Astrocyte (in vitro differentiated cells and primary cell): ENCODE measurements at places on chromosomes 12 and 14. TPM values are rescaled to one million over a fixed set of nuclear protein-coding genes. Genes with fewer than 3 reads are reported as not detected.

- no peaks in the 10 kb centered on the region for H3K27me3 ChIP-seq
- DNase-seq: peak; percentile 68
- H3K27ac ChIP-seq: no peak overlapping the region
- no peak overlapping the region for H3K4me3 ChIP-seq
- no peaks in the 10 kb centered on the region for H3K36me3 ChIP-seq
These were observed 151.2 kb downstream of the AKAP6 start for GRCh38 chr14:32480337-32480736.

Gene ITGB7
- 0.79 and 1.3 TPM in 2 replicates for total RNA-seq

Gene PLXNC1
- total RNA-seq: 5.8 and 6.9 TPM in 2 replicates

- H3K4me3 ChIP-seq: no peak overlapping the region
- no peak for DNase-seq
- no peaks in the 10 kb centered on the region for H3K36me3 ChIP-seq
- peaks cover 4% of the 10 kb centered on the region for H3K4me1 ChIP-seq
These were observed 13.5 kb upstream of the GTF2A1 start for GRCh38 chr14:81234278-81234677.

Gene PKP2
- 18.7 and 35.4 TPM in 2 replicates for total RNA-seq

Gene GABARAPL1
- 108 and 119 TPM in 2 replicates for total RNA-seq

Gene DMAC2L
- total RNA-seq: 10.9 and 11.6 TPM in 2 replicates

GRCh38 chr12:104579718-104580495 lies 123.2 kb downstream of the CHST11 start:
- peak; percentile 51 for DNase-seq
- no peak overlapping the region for H3K4me3 ChIP-seq
- no peaks in the 10 kb centered on the region for H3K36me3 ChIP-seq
- H3K27me3 ChIP-seq: no peaks in the 10 kb centered on the region
- peaks cover 37% of the 10 kb centered on the region for H3K4me1 ChIP-seq
- H3K27ac ChIP-seq: no peak overlapping the region

GRCh38 chr12:30788754-30789153 lies 34.0 kb upstream of the CAPRIN2 start:
- peaks cover 16% of the 10 kb centered on the region for H3K4me1 ChIP-seq
- H3K36me3 ChIP-seq: no peaks in the 10 kb centered on the region

Gene MYH6
- not detected in 2 replicates for total RNA-seq

DNA sequence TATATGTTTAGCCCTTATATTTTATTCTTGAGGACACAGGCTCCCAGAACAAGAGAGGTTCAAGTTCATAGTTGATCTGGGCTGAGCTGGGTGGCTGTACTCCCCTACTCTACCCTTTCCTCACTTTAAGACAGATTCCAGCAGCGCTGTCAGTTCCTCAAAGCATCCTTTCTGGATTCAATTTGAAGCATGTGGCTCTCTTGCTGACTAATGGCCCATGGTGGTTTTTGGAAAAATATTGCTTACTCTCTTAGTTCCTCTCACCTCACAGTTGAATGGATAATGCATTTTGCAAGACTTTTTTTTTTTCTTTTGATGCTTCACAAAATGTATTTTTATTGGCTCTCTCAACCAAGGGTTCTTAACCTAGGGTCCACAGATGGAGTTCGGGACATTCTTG lies 4.1 kb downstream of the PELI2 start:
- no peak for DNase-seq
- no peaks in the 10 kb centered on the region for H3K36me3 ChIP-seq
- peaks cover 18% of the 10 kb centered on the region for H3K4me1 ChIP-seq
- no peaks in the 10 kb centered on the region for H3K27me3 ChIP-seq
- H3K4me3 ChIP-seq: no peak overlapping the region

DNA sequence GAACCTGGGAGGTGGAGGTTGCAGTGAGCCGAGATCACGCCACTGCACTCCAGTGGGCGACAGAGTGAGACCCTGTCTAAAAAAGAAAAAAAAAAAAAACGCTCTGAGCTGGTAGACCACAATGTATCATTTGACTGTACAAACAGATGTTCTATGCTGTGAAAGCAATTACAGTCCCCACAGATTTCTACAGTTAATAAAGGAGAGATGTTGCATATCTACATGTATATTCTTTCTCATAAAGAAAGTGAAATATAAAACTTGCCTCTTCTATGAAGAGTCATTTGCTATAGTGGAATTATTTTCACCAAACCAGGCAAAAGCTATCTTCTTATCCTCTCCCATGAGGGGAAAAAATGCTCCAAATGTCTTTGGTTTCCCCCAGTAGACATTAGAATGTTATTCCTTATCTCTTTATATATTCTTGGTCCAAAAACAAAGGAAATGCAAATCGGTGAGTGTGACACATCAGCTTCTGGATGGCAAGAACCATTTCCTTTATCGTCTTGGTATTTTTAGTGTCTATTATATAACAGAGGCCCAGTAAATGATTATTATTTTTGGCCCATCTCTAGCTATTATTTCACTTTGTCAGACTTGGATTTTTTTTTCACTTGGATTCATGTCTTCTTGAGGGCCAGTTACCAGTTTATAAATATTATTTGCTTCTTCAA lies 230.4 kb downstream of the SSPN start:
- DNase-seq: peak; percentile 89
- no peak overlapping the region for H3K4me3 ChIP-seq
- H3K27me3 ChIP-seq: no peaks in the 10 kb centered on the region
- H3K27ac ChIP-seq: peak overlapping the region; percentile 31

DNA sequence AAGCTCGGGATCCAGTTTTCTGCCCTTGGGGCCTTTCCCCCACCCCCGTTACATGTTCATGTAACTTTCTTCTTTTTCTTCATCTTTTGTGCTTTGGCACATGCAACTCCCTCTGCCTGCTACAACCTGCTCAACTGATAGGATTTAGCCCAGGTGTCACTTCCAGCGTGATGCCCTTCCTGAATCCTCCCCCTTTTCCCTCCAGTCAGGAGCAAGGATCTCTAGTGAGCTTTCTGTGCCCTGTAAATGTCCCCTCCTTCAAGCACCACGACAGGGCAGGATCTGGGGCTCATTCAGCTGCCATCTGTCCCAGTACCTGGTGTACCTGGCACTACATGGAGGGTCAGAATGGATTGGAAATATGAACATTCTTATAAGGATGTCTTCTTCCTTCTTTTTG lies 15.3 kb downstream of the PELI2 start:
- H3K4me1 ChIP-seq: peaks cover 3% of the 10 kb centered on the region
- H3K36me3 ChIP-seq: no peaks in the 10 kb centered on the region
- H3K4me3 ChIP-seq: no peak overlapping the region

- H3K27ac ChIP-seq: peak overlapping the region; percentile 58
- H3K27me3 ChIP-seq: no peaks in the 10 kb centered on the region
- H3K4me1 ChIP-seq: peaks cover 17% of the 10 kb centered on the region
- no peaks in the 10 kb centered on the region for H3K36me3 ChIP-seq
- no peak overlapping the region for H3K4me3 ChIP-seq
These were observed 102.5 kb upstream of the BBS10 start for GRCh38 chr12:76450690-76451089.

DNA sequence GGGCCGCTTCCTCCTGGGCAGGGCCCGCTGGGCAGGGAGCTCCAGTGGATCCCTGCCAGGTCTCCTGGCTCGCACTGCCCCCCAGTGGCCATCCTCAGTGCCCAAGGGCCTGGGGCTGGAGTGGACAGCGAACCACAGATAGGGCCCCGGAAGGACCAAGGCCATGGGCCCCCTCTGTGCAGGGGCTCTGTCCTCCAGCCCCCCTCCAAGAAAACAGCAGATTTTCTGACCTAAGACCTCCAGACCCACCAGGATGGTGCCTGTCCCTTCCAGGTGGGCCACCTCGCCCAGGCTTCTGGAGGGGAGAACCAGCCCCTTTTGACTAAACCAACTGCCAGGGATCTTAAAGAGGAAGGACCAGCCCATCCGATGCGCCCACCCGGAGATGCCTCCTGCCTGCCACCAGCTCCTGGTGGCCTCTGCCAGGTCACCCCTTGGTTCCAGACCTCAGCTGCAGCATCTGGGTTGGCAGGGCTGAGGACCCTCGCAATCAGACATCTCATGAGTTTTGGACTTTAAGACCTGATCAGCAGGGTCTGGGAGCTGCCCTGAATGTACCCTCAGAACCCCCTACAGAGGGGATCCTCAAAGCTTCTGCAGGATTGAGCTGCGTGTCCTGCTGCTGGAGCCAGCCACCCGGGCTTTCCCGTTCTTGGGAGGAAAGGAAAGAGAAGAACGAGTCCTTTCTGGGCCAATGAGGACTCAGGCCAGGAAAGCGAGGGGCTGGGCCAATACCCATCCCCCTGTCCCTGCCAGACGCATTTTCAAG lies 325.8 kb upstream of the DIO3 start:
- no peaks in the 10 kb centered on the region for H3K4me1 ChIP-seq
- peaks cover 19% of the 10 kb centered on the region for H3K27me3 ChIP-seq
- no peaks in the 10 kb centered on the region for H3K36me3 ChIP-seq
- H3K4me3 ChIP-seq: no peak overlapping the region

Gene CLEC4A
- total RNA-seq: 0.32 and 1.6 TPM in 2 replicates

GRCh38 chr14:101738703-101739320 lies 22.7 kb upstream of the PPP2R5C start:
- H3K36me3 ChIP-seq: no peaks in the 10 kb centered on the region
- no peak overlapping the region for H3K27ac ChIP-seq
- DNase-seq: no peak
- no peaks in the 10 kb centered on the region for H3K27me3 ChIP-seq

DNA sequence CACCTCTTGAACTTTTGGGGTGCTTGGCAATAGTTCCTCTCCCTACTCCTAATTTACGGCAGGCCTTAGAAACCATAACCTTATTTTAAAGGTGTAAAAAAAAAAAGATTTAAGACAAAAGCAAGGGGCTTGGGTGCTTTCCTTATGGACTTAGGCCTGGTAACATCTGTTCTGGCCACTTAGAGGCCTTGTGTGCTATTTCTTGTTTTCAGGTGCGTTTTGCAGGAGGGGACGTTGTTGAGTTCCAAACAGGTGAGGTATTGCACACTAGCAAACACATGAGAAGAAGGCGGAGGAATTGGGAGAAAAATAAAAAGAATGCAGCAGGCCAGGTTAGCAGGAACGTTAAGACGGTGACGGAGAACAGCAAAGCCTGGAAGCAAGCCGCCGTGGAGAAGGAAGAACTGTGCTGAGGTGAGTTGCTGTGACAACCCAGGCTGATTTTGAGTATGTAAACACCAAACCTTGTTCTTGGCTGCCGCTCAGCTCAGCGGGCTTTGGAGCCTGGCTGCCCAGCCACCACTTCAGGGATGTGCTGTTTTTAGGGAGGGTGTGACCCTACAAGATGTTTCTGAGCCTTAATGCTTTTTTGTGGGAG lies 17.3 kb downstream of the EMG1 start:
- H3K27ac ChIP-seq: no peak overlapping the region
- H3K36me3 ChIP-seq: peaks cover 6% of the 10 kb centered on the region
- no peaks in the 10 kb centered on the region for H3K4me1 ChIP-seq

Gene CRIP1
- total RNA-seq: 21.3 and 29.5 TPM in 2 replicates

DNA sequence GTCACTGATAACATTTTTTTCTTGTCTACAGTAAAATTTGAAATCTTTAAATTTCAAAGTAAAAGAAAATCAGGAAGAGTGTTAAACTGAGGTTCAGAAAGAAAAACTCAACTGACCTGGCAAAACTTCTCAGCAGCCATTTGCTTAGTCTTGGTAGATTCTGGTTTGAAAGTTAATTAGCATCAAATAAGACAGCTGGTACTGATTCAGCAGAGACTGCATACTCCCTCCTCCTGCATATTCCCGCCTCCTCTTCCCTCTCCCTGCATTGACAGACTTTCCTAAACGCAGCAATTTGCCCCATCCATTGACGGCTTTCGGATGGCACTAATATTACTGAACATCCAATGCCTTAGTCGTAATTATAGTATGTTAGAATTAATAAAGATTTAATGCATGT lies 520.8 kb downstream of the FLRT2 start:
- H3K27ac ChIP-seq: no peak overlapping the region
- H3K4me3 ChIP-seq: no peak overlapping the region
- no peak for DNase-seq
- H3K36me3 ChIP-seq: no peaks in the 10 kb centered on the region
- no peaks in the 10 kb centered on the region for H3K27me3 ChIP-seq
- H3K4me1 ChIP-seq: no peaks in the 10 kb centered on the region

Gene EPYC
- total RNA-seq: 0.26 and 0.39 TPM in 2 replicates

- no peaks in the 10 kb centered on the region for H3K36me3 ChIP-seq
- no peak for DNase-seq
- no peak overlapping the region for H3K27ac ChIP-seq
- no peaks in the 10 kb centered on the region for H3K27me3 ChIP-seq
- peaks cover 9% of the 10 kb centered on the region for H3K4me1 ChIP-seq
- H3K4me3 ChIP-seq: no peak overlapping the region
These were observed 4.5 kb upstream of the DPF3 start for GRCh38 chr14:72898448-72898847.

DNA sequence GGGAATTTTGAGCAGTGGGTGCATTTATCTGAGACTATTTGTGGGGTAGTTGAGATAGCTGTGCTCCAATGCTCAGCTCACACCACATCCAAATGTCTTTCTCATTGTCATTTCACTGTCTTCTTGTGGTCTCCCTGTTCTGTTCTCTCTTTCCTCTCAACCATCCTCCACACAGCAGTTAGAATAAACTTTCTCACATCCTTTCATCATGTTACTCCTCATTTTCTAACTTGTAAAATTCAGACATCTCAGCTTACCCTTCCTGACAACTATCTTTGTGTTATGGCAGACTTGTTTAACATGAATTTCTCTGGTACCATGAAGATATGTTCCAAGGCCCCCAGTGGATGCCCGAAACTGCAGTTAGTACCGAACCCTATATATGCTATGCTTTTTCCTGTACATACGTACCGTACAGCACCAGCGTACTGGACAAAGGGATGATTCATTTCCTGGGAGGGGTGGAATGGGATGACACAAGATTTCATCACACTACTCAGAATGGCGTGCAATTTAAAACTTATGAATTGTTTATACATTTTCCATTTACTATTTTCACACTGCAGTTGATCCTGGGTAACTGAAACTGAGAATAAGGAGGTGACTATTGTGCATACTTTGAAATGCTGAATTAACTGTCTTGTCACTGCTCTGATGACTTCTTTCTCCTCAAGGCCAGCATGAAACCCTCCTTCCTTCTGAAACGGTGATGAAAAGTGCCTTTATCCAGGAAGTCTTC lies 177.1 kb upstream of the SLC38A2 start:
- no peak overlapping the region for H3K4me3 ChIP-seq
- DNase-seq: peak; percentile 78
- H3K27me3 ChIP-seq: no peaks in the 10 kb centered on the region

- no peaks in the 10 kb centered on the region for H3K27me3 ChIP-seq
- DNase-seq: no peak
- no peaks in the 10 kb centered on the region for H3K4me1 ChIP-seq
These were observed 546.5 kb upstream of the MIS18BP1 start for GRCh38 chr14:45799511-45799910.
